Glutamatergic neuron (in vitro differentiated cells): ENCODE measurements at places on chromosomes 11 and 22. TPM values are rescaled to one million over a fixed set of nuclear protein-coding genes. Genes with fewer than 3 reads are reported as not detected.

GRCh38 chr11:67996622-67997474 lies 7.0 kb downstream of the UNC93B1 start:
- peak; percentile 74 for DNase-seq

The PDGFD gene
- 0.49 TPM for total RNA-seq

The UBQLNL gene
- not detected for total RNA-seq

DNA sequence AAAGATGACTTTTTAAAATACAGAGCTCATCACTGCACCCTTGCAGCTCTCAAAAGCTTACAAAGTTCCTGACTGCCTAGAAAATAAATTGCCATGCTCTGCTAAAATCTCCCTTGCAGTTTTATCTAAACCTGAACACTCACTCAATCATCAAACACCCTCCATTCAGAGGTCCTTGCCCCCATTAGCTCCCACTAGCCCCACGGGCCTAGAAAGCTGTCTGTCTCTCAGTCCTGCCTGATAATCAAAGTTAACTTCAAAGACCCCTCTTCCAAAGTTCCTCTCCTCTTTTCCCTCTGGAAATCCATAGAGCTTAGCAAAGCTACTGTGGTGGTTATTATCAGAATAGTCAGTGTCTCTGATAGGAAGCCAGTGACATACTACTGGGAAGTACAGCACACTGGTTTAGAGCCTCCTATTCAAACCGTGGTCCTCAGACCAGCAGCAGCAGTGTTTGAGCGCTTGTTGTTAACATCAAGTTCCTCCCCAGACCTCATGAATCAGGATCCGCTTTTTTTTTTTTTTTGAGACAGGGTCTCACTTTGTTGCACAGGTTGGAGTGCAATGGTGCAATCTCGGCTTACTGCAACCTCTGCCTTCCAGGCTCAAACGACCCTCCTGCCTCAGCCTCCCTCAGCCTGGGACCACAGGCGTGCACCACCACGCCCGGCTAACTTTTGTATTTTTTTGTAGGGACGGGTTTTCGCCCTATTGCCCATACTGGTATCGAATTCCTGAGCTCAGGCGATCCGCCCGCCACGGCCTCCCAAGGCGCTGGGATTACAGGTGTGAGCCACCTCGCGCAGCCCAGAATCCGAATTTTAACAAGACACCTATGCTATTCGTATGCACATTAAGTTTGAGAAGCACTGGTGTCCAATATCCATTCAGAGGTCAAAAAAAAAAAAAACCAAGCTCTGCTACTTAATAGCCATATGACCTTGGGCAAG lies 1.2 kb downstream of the NDUFC2 start:
- DNase-seq = no peak

The SLC16A8 gene
- not detected for total RNA-seq

GRCh38 chr11:86551288-86552092 lies 120.9 kb downstream of the ME3 start:
- no peak for DNase-seq

GRCh38 chr11:12786891-12787290 lies 112.7 kb downstream of the TEAD1 start:
- no peak for DNase-seq

- DNase-seq = no peak
These were observed 30.1 kb downstream of the ZNF280B start for GRCh38 chr22:22478470-22478869.

GRCh38 chr11:116136987-116137674 lies 632.9 kb upstream of the CADM1 start:
- no peak for DNase-seq

DNA sequence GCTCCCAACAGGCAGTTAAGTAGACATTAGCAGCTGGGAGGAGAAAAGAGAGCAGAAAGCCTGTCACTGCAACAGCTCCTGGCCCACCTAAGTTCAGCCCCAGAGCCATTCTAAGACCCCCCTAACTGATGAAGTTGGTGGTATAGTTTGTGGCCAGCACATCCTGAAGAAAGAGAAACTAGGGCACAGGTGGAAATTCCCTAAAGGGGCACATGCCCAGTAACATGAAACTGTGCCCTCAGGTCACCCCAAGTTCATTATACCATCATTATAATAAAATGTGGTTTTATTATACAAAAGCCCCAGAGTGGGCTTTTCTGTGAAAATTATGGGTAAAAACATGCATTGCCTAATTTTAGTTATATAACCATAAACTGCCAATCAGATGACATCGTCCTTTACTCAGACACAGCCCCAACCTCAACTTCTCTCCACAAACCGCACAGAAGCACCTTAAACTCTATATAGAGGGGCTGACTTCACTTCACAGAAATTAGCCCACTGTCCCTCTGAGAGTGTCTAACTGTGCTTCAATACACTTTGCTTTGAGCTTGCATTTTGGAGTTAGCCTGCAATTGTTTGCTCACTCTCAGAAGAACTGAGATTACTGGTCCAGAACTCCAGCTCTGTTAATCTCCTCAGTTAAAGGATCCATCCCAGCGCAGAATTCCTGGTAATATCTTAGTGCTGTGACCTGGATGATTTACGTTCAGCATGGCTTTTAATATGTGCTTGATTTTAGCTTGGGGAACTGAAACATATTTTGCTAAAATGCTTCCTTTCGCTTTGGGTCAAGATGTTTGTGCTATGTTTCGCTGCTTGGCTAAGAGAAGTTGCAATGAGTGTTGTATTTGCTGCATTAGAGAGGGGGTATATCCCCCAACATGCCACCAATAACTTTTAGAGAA lies 1.8 kb upstream of the APOL3 start:
- DNase-seq = no peak

The MIOX gene
- 4.0 TPM for total RNA-seq

The CAPN5 gene
- 45.0 TPM for total RNA-seq

The DENND6B gene
- total RNA-seq = 32.1 TPM

- DNase-seq = no peak
These were observed 683.5 kb upstream of the CCDC179 start for GRCh38 chr11:23543651-23544222.

DNA sequence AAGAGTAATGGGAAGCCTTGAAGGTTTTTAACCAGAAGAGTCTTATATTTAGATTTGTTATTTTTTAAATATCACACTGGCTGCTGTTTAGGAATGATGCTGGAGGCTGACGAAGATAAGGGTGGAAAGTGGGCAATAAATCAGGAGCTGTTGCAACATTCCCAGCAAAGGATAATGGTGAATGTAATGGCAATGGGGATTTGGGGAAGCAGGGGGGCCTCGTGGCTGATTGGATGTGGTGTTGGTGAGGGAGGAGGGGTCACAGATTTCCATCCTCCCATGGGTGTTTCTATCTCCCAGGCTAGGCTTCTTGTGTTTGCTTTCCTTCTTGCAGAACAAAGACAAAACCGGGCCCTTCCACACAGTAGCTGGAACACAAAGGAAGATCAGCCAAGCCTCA lies 80.8 kb downstream of the PIWIL4 start:
- DNase-seq = no peak

GRCh38 chr11:44029977-44030911 lies 17.5 kb upstream of the ACCSL start:
- peak; percentile 62 for DNase-seq

GRCh38 chr22:48445113-48445827 lies 1382.4 kb downstream of the BRD1 start:
- DNase-seq = no peak

GRCh38 chr11:95661162-95661561 lies 128.4 kb downstream of the FAM76B start:
- no peak for DNase-seq

DNA sequence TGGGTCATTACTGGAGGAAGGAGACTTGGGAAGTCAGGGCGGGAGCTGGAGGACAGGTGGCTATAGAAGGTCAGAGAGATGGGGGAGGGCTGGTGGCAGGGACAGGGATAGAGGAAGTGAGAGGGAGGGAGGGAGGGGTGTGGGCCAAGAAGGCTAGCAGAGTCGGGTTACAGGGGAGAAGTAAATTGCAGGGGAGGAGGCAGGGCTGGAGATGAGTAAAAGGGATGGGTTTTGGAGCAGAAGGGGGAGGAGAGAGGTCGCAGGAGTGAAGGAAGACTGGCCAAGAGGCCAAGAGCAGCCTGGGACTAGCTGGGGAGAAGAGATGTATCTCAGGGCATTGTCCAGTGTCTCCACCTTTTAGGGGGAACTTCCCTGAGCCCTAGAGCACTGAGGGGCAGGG lies 33.0 kb downstream of the LRRC10B start:
- no peak for DNase-seq

The SHANK3 gene
- 20.4 TPM for total RNA-seq

GRCh38 chr11:48049036-48049435 lies 68.7 kb downstream of the PTPRJ start:
- no peak for DNase-seq

- DNase-seq = no peak
These were observed 6.4 kb upstream of the EHF start for GRCh38 chr11:34614344-34615104.

The FAM118B gene
- 33.0 TPM for total RNA-seq

DNA sequence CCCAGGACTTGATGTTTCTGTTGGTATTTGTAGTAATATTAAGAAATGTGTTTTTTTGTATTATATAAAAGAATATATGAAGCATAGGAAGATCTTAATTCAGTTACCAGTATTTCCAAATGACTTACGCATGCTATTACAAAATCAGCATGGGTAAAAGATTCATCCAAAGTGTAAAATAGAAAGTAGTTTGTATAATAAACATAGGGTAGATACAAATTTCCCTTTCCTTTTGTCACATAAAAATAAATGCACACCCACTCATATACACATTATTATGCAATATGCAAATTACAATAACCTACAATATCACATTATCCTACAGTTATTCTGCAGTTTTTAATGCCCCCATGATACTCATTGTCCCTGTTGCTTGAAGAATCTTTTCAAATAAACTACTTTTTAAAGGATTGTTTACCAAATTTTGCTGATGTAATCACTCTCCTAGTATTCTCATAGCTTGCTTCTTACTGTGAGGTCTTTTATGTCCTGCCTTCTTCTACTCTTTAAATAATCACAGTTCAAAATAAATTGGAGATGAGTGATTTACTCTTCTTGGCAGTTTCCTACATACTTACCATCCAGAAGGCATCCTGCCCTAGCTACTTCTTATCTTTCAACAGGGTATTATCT lies 244.0 kb downstream of the CASP12 start:
- no peak for DNase-seq

GRCh38 chr11:106011481-106011880 lies 10.6 kb downstream of the MSANTD4 start:
- DNase-seq = no peak

- DNase-seq = no peak
These were observed 4.4 kb upstream of the WEE1 start for GRCh38 chr11:9568854-9569587.

DNA sequence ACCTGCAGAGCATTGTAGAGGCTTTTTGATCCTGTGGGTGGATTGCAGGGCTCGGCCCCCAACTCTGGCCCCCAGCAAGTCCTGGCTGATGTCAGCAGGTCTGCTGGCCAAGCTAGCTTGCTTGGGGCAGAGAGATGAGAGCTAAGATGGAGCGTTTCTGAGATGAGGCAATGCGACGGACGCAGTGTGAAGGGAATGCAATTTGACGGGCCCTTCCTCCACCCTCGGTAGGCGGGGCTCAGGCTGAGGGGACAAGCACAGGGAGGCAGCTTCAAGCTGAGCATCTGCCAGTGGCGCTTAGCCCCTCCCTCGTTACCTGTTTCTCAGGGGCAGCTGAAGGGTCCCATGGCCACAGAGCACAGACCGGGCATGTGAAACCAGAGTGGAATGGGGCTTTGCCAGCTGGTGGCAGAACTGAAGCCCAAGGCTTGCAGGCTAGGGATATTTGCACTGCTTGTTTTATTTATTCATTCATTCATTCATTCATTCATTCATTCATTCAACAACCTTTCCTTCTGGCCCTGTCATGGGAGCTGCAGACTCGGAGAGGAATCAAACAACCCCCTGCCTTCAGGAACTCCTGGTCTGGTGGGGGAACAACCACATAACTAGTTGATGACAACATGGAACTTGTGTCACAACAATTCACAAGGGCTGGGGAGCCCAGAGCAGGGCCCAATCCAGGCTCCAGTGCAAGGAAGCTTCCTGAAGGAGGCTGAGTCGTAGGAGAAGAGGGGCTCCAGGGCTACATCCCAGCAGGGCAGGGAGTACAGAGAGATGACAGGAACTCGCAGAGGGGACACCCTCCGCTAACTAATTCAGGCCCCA lies 66.8 kb downstream of the THAP12 start:
- no peak for DNase-seq

The OMP gene
- not detected for total RNA-seq

GRCh38 chr11:3207526-3208189 lies 11.0 kb downstream of the MRGPRG start:
- peak; percentile 57 for DNase-seq

DNA sequence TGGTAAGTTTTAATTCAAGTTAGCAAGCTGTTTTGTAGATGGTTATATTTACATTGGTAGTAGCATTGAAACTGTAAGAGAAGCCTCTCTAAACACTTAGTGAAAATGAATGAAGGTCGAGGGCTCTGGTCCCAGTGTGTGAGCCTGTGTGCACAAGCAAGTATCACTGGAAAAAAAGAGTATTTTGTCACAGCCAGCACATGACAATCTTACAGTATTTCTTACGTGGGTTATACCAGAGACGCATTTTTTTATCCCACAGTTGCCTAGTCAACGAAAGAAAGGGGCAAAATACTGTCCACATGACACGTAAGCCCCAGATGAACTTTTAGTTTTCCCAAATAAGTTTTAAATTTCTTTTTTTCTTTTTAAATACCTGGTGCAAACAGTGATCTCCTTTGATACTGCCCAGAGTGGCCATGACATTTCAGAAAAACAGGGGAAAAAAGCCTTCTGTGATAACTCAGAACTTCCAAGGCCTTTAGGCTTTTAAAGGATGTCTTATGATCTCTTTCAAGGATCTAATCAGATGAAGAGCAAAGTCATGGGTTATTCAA lies 23.5 kb downstream of the RAB38 start:
- DNase-seq = no peak

DNA sequence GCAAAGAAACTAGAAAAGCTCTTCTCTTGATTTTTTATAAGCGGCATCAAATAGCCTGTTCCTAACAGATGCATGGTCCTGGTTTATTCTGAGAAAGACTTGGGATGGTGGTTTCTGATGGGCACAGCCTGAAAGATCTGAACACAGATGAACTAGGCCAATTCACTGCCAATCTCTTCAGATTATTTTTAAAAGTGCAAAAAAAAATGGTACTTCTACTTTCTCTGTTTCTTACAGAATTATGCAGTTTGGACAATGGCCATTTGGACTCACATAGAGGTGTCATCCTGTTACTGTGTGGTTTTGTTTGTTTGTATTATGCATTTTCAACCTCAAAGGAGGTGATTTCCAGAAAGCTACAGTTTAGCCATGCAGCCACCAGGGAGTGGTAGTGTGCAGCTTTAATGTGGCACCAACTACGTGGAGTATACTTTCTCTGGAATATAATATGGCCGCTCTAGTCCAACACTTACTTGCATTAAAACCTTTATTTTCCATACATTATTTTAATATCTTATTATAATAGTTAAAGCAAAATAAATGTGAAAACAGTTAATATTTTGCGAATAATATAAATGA lies 469.8 kb upstream of the KIRREL3 start:
- peak; percentile 60 for DNase-seq

DNA sequence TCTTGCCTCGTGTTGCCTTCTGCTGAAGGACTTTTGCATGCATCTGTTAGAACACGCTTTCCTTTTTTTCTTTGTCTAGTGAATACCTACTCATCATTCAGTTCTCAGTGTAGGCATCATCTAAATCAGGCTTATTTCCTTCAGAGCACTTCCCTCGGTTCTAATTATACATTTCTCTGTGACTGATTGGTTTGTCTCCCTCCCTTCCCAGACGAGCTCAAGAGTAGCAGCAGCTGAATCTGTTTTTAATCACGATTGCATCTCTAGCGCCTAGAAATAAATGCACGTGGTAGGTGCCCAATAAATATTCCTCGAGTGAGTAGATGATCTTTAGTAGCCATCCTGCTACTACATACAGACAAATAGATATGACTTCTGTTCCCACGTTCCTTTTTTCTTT lies 6.3 kb downstream of the CEP164 start:
- DNase-seq = no peak
